ENCODE measurements at places on chromosomes 12 and 14.

- no peak for DNase-seq
Observed at GRCh38 chr12:70920891-70921290, 353 bp upstream of the PTPRR start.

DNA sequence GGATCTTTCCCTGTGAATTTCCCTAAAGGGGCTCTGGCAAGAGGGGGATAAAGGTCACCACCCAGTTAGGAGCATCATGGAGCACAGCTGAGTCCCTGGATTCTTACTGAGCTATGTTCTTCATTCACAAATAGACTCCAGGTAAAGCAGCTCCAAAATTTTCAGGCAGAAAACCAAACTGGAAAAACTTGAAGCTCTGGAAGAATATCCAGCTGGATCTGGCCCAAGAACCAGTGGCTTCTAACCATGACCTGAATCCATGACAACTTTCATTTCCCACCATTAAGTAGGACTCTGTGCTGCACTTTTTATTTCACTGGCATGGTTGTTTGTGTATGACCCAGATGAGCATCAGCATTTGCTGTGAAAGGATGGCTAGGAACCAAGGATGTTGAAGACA, 180.4 kb upstream of the FKBP4 start:
- no peak for DNase-seq

GRCh38 chr14:60272177-60272576, 23.2 kb downstream of the PPM1A start:
- DNase-seq: no peak

GRCh38 chr14:90378249-90378648, 18.6 kb upstream of the CALM1 start:
- DNase-seq: no peak

DNA sequence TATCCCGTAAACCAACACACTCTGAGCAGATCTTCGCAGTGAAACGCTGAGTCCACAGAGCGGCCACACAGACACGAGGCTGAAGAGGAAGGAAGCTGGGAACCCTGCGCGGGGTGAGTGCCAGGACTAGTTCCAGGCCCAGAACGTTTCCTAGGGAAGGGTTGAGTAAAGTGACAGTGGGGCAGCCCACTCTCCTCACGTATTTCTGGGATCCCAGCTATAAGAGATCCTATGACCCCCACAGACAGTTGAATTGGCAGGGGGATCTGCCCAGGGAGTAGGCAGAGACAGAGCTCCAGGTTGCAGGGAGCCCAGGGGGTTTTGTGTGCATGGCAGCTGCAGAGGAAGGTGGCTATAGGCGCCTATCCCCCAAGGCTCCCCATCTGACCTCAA, 51.1 kb downstream of the GTF2A1 start:
- DNase-seq: peak; percentile 15

DNA sequence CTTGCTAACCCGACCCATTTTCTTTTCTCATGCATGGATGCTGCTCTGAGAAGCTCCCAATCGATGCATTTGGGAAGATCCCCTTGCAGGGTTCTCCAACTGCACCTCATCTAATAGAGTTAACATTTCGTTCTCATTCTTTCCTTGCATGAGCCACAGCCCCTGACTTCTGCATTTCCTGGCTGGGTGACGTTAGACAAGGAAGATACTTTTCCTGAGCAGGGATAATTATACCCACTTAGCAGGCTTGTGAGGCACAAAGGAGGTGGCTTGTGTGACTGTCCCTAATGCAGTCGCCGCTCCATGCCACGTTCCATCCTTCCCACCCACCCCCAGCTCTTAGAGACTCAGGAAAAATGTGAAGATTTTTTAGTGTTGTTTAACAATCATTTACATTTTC, 195.1 kb downstream of the CHST11 start:
- no peak for DNase-seq

- DNase-seq: peak; percentile 22
Observed at GRCh38 chr12:75834591-75834990, 197.0 kb downstream of the PHLDA1 start.

- no peak for DNase-seq
Observed at GRCh38 chr12:32902287-32902997, 5.9 kb upstream of the PKP2 start.

DNA sequence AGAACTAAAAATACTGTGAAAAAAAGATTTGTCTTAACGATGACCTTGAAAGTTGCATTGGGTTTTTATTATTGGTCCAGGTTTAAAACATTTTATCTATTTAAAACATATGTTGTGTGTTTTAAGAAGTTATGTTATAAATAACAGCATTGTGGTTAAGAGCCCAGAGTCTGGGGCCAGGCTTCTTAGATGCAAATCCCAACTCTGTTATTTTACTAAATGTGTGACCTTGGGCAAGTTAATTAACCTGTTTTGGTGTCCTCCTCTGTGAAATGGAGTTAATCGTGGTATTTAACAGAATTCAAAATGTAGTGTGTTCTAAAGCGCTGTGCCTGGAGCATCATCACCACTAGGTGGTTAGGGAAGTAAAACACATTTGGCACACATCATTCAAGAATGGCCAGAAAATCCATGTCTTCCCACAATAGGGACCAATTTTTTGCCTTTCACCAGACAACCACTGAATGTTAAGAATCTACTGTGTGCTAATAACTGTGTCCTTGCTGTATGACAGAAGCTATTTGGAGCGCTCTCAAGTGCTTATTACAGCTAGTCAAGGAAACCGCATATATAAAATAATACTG, 133.3 kb downstream of the MON2 start:
- no peak for DNase-seq

DNA sequence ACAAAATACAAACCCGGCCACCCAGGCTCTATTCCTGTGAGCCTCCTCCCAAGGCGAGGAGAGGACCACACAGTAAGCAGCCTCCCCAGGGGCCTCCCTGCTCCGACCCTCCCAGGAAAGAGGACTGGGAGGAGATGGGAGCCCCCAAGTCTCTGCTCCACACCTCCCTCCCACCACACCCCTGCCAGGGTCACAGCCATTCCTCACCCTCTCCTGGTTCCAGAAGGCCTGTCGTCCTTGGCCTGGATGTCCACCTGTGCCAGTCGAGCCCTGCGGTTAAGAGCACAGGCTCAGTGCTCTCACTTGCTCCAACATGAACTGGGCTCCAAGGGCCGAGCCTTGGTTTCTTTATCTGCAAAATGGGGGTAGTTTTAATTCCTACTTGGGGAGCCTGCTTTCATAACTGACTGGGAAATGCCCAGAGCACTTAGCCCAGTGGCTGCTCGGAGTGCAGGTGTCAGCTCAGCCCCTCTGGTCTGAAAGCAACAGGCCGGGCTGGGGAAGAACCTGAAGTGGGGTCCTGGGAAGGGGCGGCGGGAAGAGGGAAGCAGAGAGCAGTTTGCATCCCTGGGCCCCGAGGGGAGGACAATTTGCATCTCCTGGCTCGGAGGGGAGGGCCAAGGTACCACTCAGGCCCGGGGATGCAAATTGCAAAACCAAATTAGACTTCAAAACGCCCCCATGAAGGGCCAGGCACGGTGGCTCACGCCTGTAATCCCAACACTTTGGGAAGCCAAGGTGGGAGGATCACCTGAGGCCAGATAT, 23.6 kb downstream of the TCHP start:
- no peak for DNase-seq

- DNase-seq: peak; percentile 59
Observed at GRCh38 chr12:13198876-13199275, 2.4 kb downstream of the EMP1 start.

DNA sequence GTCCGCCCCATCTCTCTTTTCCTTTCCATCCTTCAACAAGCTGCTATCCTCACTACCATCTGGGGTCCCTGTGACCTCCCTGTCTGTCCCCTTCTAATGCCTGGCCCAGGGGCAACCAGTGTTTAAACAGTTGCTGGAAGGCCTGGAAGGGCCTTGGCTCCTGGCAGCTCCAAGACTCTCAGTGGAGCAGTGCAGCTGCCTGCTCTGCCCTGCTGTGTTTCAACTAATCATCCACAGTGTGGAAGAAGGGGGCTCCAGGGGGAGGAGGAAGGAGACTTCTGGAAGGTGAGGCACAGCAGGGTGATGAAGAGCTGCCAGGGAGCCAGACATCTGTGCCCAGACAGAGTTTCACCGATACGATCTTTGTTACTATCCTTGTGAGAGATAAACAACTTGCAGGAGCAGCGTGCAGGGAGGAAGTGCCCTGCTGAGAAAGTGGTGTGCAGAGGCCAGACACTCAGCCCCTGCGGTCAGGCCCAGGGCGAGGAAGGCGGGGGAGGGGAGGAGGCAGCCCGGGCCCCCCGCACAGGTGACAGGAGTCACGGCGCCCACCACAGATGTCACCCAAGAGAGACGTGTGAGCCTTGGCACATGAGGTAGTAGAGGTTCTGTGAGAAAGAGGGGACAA, 1061.8 kb downstream of the BCL11B start:
- DNase-seq: no peak

- DNase-seq: no peak
Observed at GRCh38 chr14:95664546-95664945, 21.7 kb upstream of the TCL1B start.

DNA sequence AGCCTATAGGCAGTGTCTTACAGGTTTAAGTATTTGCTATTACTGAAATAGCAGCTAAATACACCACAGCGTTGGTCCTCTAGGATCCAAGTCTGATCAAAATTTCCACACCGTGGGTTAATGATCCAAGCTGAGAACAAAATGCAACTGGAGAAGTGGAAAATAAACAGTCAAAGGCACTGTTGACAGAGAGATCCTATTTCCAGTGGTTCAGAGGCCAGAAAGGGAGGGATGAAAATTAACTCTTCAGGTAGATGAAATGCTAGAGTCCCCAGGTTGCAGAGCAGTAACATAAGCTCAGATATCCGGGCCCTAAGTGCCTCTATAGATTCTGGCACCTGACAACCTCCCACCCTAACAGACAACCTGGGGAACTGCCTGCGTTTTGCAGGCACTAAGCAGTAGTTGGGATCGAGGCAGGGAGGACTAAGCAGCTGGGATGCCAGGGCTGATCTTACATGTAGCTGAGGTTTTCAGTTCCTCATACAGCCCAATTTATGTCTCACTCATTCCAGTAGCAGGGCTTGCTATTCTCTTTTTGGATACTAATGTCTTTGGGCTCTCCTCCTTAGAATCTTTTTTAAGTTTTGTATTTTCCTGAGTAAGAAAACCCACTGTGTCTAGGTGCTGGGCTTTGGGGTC, 42.7 kb upstream of the CRACR2A start:
- DNase-seq: no peak

- DNase-seq: no peak
Observed at GRCh38 chr12:113641426-113642030, 169.9 kb upstream of the LHX5 start.

DNA sequence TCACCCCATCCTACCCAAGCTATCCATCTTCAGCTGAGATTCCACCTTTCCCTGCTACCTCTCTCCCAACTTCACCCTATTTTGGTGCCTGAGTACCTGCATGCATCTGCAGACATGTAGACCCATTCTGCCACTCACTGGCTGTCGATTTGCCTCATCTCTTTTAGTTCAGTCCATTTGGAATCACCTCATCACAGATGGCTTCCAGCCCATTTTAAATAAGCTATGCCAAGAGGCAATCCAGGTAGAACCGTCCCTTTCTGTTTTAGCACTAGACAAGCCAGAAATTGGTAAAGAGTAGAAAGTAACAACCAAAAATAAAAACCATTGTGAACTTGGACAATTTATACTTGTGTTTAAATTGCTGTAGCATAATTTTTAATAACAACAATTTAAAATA, 11.3 kb downstream of the SLC35F4 start:
- DNase-seq: no peak

GRCh38 chr12:104959335-104959841, 1.3 kb upstream of the SLC41A2 start:
- peak; percentile 52 for DNase-seq

GRCh38 chr14:60085693-60086092, 6.0 kb upstream of the PCNX4 start:
- DNase-seq: no peak

GRCh38 chr12:168763-169525, 45.0 kb downstream of the SLC6A12 start:
- DNase-seq: peak; percentile 51

All from fibroblast of skin of abdomen (primary cell).